ENCODE measurements at places on chromosomes 7 and 10.

DNA sequence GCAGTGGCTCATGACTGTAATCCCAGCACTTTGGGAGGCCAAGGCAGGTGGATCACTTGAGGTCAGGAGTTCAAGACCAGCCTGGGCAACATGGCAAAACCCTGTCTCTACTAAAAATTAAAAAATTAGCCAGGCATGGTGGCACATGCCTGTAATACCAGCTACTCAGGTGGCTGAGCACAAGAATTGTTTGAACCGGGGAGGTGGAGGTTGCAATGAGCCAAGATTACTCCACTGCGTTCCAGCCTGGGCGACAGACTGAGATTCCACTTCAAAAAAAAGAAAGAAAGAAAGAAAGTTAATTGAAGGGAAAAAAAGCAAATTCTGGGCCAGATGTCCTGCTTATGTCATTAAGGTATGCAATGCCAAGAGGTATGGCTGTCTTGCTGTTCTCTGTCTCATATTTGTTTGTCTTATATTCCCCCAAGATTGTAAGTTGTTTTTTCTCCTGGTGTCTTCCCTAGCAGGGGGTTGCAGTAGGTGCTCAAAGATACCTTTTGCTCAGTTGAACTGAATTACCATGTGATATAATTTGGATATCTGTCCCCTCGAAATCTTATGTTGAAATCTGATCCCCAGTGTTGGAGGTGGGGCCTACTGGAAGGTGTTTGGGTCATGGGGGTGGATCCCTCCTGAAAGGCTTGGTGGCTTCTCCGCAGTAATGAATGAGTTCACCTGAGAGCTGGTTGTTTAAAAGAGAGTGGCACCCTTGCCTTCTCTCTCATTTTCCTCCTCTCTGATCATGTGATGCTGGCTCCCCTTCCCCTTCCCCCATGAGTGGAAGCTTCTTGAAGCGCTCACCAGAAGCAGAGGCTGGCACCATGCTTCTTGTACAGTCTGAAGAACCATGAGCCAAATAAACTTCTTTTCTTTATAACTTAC is 60.9 kb downstream of the MYOF start:
- DNase-seq = no peak

DNA sequence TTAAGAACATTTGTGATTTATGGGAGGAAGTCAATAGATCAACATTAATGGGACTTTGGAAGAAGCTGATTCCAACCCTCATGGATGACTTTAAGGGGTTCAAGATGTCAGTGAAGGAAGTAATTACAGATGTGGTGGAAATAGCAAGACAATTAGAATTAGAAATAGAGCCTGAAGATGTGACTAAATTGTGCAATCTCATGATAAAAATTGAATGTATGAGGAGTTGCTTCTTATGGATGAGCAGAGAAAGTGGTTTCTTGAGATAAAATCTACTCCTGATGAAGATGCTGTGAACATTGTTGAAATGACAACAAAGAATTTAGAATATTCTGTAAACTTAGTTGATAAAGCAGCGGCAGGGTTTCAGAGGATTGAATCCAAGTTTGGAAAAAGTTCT is 70.9 kb upstream of the NEUROD6 start:
- no peak for DNase-seq

- no peak for DNase-seq
Observed at GRCh38 chr7:118870187-118870586, 645.7 kb downstream of the ANKRD7 start.

DNA sequence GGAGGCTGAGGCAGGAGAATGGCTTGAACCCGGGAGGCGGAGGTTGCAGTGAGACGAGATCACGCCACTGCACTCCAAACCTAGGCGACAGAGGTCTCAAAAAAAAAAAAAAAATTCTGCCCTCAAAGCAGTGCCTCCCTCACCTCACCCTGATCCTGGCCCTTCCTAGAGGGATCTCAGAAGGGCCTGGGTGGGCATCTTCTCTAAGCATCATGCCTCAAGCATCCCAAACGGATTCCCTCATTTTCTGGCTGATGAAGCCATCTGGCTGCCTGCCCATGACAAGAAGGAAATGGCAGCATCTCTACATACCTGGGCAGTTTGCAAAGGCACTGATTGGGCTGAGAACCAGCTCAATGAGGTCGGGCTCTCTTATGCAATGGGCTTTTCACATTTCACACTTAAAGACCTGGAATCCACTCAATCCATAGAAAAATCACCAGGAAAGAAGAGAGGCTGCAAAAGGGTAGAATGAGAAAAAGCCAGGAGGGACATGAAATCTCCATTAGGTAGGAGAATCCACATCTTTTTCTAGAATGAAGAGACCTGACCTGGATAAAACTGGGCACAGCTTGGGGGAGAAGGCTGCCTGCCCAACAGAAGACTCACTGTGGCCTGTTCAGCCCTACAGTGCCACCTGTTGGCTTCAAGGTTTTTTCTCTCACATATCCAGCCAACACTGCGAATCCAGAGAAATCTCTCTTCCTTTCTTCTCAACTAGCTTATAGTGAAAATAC is 48.1 kb downstream of the PDLIM1 start:
- no peak for DNase-seq

DNA sequence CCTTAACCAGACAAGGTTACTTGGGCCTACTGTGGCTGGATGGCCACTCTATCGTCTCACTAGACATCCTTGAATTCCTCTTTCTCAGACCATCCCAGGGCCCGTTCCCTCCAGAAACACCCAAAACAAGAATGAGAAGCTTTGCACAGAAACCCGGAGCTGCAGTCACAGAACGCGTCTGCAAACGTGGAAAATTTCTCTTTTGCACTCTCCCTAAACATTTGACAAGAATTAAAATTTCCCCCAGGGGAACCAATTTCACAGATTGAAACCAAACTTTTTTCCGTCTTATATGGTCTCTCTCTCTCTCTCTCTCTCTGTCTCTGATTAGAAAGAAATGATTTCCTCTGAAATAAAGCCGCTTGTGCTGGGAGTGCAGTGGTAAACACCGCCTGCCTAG is 120.7 kb downstream of the MKX start:
- DNase-seq = no peak

DNA sequence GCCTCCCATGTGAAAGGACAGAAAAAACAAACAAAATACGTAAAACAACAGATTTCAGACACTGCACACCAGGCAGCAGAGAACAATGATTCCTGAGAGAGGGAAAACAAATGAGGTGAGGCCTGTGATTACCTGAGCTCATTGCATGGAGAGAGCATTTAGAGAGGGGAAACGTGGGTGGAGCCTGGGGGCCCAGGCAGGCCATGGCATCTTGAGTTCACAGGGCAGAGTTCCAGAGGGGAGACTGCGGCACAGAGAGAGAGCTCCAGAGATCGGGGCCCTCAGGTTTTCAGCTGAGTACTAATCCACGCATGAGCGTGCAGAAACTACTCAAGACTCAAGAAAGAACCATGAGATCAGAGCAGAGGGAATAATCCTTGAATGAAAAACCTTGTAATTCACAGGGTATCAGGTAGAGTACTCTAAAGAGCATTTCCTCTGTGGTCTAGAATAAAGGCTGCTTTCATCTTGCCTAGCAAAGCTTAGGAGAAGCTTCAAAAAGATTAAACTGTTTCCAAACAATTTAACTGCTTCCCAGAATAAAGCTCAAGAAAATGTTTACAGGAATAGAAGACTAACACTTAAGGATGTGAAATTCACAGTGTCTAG is 46.6 kb upstream of the ARHGAP12 start:
- no peak for DNase-seq

GRCh38 chr10:85862771-85863170 is 503.8 kb downstream of the GRID1 start:
- DNase-seq = no peak
